ENCODE measurements at places on chromosomes 7 and 10.

DNA sequence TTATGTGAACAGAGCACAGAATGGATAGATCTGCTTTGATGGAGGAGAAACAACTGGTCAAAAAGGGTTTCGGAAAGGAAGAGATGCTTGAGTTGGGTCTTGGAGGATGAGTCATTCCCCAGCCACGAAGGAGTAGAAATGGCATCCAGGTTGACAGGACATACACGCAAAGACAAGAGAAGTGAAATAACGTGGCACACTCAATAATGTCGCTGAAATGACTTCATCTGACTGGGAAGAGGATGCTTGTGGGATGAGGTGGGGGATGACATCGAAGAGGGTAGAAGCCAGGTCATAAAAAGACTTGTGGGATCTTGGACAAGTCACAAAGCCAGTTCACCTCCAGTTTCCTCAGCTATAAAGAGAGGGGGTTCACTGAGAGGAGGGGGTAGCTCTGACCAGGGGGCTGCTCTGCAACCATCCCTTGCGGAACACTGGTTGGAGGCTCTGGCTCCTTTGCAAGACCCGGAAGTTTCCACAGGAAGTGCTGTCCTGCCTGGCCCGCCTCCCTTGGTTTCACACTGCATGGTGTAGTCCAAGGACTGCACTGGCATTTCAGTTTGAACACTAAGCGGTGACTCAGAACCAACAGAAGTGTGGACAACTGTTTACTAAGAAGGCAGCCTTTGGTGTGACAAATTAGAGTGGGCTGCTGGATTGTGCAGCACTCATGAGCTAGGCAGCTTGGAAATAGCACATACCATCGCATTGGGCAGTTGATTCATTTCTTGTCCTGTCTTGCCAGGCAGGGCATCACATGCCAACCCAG, 189.9 kb upstream of the ADO start:
- peaks cover 35% of the 10 kb centered on the region for H3K4me1 ChIP-seq
- no peaks in the 10 kb centered on the region for H3K36me3 ChIP-seq
- no peak overlapping the region for H3K4me3 ChIP-seq
- peak; percentile 44 for DNase-seq

GRCh38 chr10:18649364-18649959, 1.9 kb downstream of the NSUN6 start:
- peaks cover 43% of the 10 kb centered on the region for H3K4me1 ChIP-seq
- peak overlapping the region; percentile 89 for H3K4me3 ChIP-seq
- no peak for DNase-seq
- H3K27ac ChIP-seq = peak overlapping the region; percentile 97
- peaks cover 55% of the 10 kb centered on the region for H3K36me3 ChIP-seq

GRCh38 chr7:33129806-33130153, 416 bp downstream of the BBS9 start:
- H3K36me3 ChIP-seq = peaks cover 8% of the 10 kb centered on the region
- H3K4me3 ChIP-seq = peak overlapping the region; percentile 90
- DNase-seq = no peak

GRCh38 chr7:142881586-142882337, 3.8 kb downstream of the TRPV6 start:
- no peaks in the 10 kb centered on the region for H3K4me1 ChIP-seq
- no peak overlapping the region for H3K27ac ChIP-seq
- H3K27me3 ChIP-seq = peaks cover 18% of the 10 kb centered on the region
- DNase-seq = no peak
- no peaks in the 10 kb centered on the region for H3K36me3 ChIP-seq

DNA sequence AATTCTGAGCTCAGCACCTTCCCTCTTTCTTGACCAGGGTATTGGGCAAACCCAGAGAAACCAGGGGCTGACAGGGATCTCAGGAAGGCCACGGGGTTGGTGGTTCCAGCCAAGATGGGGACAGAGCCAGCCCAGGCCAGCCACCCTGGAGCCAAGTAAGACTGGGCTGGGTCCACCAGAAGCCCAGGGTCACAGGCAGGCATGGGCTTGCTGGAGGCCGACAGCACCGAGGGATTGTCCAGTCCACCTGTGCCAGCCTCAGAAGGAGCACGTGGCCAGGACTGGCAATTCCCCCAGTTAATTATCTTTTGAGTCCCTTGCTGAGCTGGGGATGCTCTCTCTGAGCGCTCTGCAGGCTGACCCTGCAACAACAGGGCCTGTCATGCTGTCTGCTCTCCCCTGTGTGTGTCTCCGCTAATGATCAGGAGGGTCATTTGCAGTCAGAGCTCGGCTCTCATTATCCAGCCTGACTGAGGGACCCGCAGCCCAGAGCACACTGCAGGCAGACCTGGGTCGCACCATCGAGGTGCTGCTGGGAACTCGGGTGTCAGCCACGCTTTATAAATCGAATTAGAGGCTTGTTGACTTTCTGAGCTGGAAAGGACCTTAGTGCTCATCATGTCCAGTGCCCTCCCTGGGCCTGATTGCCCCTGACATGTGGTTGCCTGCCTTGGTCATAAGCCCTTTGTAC, 69.5 kb upstream of the PPIF start:
- H3K4me1 ChIP-seq = peaks cover 5% of the 10 kb centered on the region
- H3K36me3 ChIP-seq = peaks cover 37% of the 10 kb centered on the region
- H3K27ac ChIP-seq = no peak overlapping the region
- H3K27me3 ChIP-seq = no peaks in the 10 kb centered on the region
- H3K4me3 ChIP-seq = no peak overlapping the region
- no peak for DNase-seq

- H3K4me3 ChIP-seq = no peak overlapping the region
- H3K36me3 ChIP-seq = no peaks in the 10 kb centered on the region
- peaks cover 56% of the 10 kb centered on the region for H3K27me3 ChIP-seq
- peak; percentile 61 for DNase-seq
- peak overlapping the region; percentile 7 for H3K27ac ChIP-seq
- peaks cover 28% of the 10 kb centered on the region for H3K4me1 ChIP-seq
These were observed 40.4 kb downstream of the PROSER2 start for GRCh38 chr10:11863353-11864109.

DNA sequence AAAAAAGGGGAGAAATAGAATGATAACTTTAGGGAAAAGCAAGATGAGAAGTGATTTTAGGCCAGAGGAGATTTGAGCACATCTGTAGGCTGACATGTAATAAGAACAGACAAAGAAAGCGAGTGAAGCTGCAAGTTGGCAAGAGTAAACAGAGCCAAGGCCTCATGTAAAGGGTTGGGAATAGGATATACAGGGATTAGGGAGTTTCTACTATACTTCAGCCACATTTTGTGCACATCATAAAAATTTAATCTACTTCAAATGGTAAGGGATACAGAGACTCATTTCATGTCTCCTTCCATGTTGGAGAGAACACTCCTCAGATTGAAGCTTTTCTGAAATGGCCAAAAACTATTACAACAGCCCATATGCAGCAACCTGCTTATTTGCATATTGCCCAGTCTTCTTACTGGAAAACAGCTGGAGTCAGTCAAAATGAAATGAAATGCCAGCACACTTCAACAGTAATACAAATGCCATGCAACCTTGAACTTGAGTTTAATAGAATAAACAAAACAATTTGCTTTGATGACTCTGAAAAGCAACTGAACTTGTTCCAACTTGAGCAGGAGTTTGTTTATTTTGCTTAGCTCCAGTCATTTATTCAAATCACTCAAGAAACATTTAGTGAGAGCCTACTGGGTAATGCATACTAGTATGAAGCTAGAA, 49.9 kb downstream of the NRCAM start:
- H3K36me3 ChIP-seq = no peaks in the 10 kb centered on the region
- no peak overlapping the region for H3K4me3 ChIP-seq
- no peaks in the 10 kb centered on the region for H3K4me1 ChIP-seq
- DNase-seq = no peak
- no peak overlapping the region for H3K27ac ChIP-seq

DNA sequence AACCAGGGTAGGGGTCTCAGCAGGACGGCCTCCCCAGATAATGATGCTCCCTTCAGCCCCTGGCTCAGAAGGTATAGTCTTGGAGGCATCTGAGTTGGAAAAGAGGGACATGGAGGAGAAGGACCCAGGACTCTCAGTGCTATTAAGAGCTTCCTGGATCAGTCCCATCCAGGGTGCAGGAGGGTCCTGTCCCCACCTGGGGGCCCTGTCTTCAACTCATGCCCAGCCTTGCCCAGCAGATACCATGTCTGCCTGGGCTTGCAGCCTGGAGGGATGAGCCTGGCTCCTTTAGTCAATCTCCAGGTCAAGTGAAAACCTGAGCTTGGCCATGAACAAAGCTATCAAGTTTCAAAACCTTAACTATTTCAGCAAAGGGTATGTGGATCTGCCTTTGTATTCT, 67.6 kb downstream of the PRTFDC1 start:
- H3K4me3 ChIP-seq = no peak overlapping the region
- H3K27ac ChIP-seq = no peak overlapping the region
- no peaks in the 10 kb centered on the region for H3K27me3 ChIP-seq
- no peak for DNase-seq
- H3K4me1 ChIP-seq = peaks cover 45% of the 10 kb centered on the region

- no peak overlapping the region for H3K4me3 ChIP-seq
- H3K27me3 ChIP-seq = no peaks in the 10 kb centered on the region
- no peak for DNase-seq
- H3K36me3 ChIP-seq = no peaks in the 10 kb centered on the region
These were observed 314.8 kb downstream of the POM121L12 start for GRCh38 chr7:53350241-53350640.

- H3K27ac ChIP-seq = no peak overlapping the region
- H3K36me3 ChIP-seq = no peaks in the 10 kb centered on the region
- no peaks in the 10 kb centered on the region for H3K4me1 ChIP-seq
- no peak overlapping the region for H3K4me3 ChIP-seq
- DNase-seq = no peak
These were observed 25.9 kb downstream of the LAMB1 start for GRCh38 chr7:107977048-107977447.

GRCh38 chr7:151167197-151167961, at the start of gene GBX1:
TSS of gene GBX1 (minus strand) at chr7:151167694. CDS start at chr7:151167548, 146 bp downstream.
- no peaks in the 10 kb centered on the region for H3K36me3 ChIP-seq
- peak within 1 kb of the TSS; percentile 53 for H3K4me3 ChIP-seq
- DNase-seq = no peak

- H3K4me1 ChIP-seq = peaks cover 15% of the 10 kb centered on the region
- H3K27ac ChIP-seq = no peak overlapping the region
- peaks cover 28% of the 10 kb centered on the region for H3K27me3 ChIP-seq
- no peak overlapping the region for H3K4me3 ChIP-seq
These were observed 19.5 kb upstream of the NOM1 start for GRCh38 chr7:156929789-156930539.

DNA sequence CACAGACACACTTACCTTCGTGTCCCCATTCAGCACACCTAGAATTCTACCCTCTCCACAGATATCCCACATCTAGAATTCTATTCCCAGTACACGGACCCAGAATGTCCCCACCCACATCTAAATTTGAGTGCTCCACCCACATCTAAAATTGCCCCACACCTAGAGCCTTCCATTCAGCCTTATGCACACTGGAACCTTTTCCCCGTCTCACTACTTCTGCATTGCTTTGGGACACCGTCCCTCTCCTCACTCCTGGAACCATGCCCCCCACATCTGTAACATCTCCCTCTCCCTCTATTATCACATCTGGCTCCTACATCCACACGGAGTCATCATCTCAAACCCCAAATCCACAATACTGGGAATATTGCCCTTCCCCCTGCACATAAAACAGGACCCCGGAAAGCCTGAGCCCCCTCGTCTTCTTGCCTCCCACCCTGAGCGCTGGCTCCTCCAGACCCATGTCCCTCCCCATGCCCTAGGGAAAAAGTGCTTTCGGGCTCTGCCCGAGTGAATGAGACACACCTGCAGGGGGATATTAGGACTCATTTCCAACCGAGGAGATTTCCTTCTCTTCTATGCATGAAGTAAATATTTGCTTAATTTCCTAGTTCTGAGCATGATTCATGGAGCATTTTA, 125.8 kb upstream of the UNC5B start:
- no peaks in the 10 kb centered on the region for H3K27me3 ChIP-seq
- H3K36me3 ChIP-seq = no peaks in the 10 kb centered on the region
- H3K4me1 ChIP-seq = no peaks in the 10 kb centered on the region
- DNase-seq = no peak

- H3K4me1 ChIP-seq = peaks cover 8% of the 10 kb centered on the region
- H3K36me3 ChIP-seq = no peaks in the 10 kb centered on the region
- peak overlapping the region; percentile 22 for H3K27ac ChIP-seq
- no peak for DNase-seq
- H3K27me3 ChIP-seq = peaks cover 16% of the 10 kb centered on the region
These were observed 8.8 kb upstream of the ABI1 start for GRCh38 chr10:26869528-26869927.

GRCh38 chr10:61981460-61981859, 80.0 kb downstream of the ARID5B start:
- no peak overlapping the region for H3K4me3 ChIP-seq
- no peak overlapping the region for H3K27ac ChIP-seq
- peaks cover 82% of the 10 kb centered on the region for H3K36me3 ChIP-seq

GRCh38 chr7:151056283-151056665, 1.4 kb downstream of the CDK5 start:
- H3K27me3 ChIP-seq = peaks cover 2% of the 10 kb centered on the region
- no peak for DNase-seq
- H3K27ac ChIP-seq = no peak overlapping the region
- peaks cover 5% of the 10 kb centered on the region for H3K36me3 ChIP-seq

- peak overlapping the region; percentile 71 for H3K27ac ChIP-seq
- DNase-seq = no peak
- H3K4me3 ChIP-seq = peak overlapping the region; percentile 86
- H3K4me1 ChIP-seq = peaks cover 37% of the 10 kb centered on the region
- peaks cover 2% of the 10 kb centered on the region for H3K27me3 ChIP-seq
- H3K36me3 ChIP-seq = peaks cover 3% of the 10 kb centered on the region
These were observed 919 bp downstream of the INPP5F start for GRCh38 chr10:119726676-119727261.

DNA sequence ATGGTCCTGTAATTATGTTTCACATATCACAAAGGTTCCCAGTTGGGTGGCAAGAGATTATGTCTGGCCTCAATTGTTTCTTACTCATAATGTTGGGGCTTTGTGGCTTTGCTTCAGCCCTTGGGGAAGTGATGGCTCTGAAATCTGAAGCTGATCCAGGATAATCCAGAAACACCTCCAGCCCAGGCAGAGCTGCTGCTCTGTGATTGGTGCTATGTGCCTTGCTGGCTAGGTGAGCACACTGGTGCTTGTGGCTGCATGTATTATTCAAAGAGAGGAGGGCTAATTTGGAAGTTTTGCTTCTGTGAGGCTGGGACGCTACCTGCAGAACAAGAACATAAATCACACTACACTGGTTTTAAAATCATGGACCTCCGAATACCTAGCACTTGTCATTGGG, 346.6 kb upstream of the MGMT start:
- no peak overlapping the region for H3K27ac ChIP-seq
- H3K27me3 ChIP-seq = no peaks in the 10 kb centered on the region
- H3K4me3 ChIP-seq = no peak overlapping the region
- H3K4me1 ChIP-seq = peaks cover 4% of the 10 kb centered on the region
- DNase-seq = no peak

GRCh38 chr10:123244747-123245146, 90.5 kb downstream of the BUB3 start:
- no peak overlapping the region for H3K27ac ChIP-seq
- H3K27me3 ChIP-seq = no peaks in the 10 kb centered on the region
- DNase-seq = no peak
- no peaks in the 10 kb centered on the region for H3K36me3 ChIP-seq
- H3K4me1 ChIP-seq = peaks cover 26% of the 10 kb centered on the region

DNA sequence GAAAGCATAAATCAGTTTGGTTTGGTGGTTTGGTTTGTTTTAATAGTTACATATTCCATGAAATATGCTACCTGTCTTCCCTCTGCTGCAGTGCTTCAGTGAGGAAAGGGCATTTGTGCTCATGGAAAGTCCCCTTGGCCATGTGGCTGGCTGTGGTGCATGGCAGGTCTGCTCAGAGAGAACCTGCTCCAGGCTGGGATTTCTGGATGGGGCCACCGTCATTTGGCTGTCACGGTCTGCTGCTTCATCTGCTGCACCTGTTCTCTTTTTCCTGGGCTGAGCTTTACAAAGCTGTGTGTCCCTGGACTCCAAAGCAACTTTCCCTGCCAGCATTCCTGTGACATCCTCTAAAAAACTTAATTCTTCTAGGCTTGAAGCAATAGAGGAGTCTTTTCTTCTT, 8.9 kb downstream of the CDK14 start:
- H3K4me1 ChIP-seq = no peaks in the 10 kb centered on the region
- H3K27me3 ChIP-seq = peaks cover 4% of the 10 kb centered on the region
- no peak overlapping the region for H3K27ac ChIP-seq
- no peaks in the 10 kb centered on the region for H3K36me3 ChIP-seq
- DNase-seq = no peak
- no peak overlapping the region for H3K4me3 ChIP-seq

Measured in activated CD4-positive, alpha-beta memory T cell treated with anti-CD3 and anti-CD28 coated beads, Interleukin-2, amount 10 ng/mL, durations not matched to agents 7 days and 5 days (primary cell).